ENCODE measurements at places on chromosomes 1 and 21.

DNA sequence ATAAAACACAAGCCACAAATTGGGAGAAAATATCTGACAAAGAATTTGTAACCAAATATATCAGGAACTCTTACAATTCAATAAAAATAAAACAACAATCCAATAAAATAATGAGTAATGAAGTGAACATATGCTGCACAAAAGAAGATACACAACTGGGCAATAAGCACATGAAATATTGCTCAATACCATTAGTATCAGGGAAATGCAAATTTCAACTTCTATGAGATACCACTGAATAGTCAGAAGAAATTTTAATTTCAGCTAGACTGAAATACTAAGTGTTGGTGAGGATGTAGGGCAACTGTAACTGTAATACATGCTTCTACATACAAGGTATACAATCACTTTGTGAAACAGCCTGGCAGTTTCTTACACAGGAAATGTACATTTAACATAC, 7.4 kb upstream of the ARHGAP29 start:
- no peak for DNase-seq

- no peak for DNase-seq
Measured at GRCh38 chr1:183061194-183061593, 38.0 kb downstream of the LAMC1 start.

DNA sequence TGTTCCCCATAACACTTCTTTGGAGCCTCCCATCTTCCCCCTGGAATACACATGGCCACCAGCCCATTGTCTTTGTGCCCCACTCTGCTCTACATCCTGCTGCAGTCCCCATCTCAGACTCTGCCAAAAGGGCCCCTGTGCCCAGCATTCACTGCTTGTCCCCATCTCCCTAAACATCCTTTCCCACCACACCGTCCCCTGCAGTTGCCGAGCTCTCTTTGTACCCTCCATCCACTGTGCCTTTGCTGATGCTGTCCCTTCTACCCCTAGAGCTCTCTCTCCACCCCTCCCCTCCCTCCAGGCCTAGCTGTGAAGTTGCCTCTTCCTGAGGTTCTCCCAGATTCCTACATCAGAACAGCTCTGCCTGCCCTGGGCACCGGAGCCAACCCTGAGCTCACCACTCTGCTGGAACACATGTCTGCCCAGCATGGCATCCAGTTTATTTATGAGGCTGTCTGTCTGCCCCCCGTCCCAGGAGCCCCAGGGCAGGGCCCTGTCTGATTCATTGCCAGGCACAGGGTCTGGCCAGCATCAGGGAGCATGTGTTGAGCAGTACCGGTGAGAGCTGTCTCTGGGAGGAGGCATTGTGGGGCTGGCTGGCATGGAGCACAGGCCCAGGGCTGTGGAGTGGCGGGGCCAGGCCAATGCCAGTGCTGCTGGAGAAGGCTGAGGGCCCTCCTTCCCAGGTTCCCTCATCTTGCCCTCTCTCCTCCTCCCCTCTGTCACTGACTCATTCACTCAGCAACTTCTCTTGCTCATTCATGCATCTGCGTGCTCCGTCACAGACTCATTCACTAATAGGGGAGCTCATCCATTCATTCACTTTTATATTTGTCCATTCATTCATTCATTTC, 28.8 kb downstream of the EDN2 start:
- no peak for DNase-seq

DNA sequence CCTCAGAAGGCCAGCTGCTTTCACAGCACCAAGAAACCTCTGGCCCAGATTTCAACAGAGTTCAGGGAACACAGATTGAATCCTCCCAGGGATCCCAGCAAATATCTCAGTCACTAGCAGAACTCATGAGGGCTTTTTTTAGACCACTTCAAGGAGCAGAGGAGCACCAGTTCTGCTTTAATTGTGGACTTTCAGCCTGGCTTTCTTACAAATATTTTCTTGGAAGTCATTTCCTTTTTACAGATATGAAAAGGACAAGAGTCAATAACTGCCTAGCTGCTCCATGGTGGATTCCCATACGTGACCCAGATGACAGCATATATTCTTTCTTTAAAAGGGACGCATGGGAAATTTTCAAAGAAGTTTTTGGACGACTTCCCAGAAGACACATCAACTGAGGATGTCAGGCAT, 6.4 kb upstream of the LRRC8B start:
- no peak for DNase-seq

DNA sequence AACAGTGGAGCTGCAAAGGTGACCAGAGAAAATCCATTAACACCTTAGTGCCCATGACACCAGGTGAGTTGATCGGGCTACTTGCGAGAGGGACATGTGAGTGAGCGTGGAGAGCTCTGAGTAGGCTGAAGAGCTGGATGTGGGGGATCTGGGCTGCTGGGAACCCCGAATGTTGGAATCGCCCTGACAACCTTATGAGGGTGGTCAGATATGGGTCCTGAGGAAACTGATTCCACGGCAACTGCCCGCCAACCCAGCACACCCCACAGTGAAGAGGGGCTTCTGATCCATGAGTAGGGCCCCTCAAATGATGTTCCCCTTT, 705 bp upstream of the QSOX1 start:
- DNase-seq = no peak

- no peak for DNase-seq
Measured at GRCh38 chr1:221845650-221846371, 103.9 kb upstream of the DUSP10 start.
